ENCODE measurements at places on chromosomes 3 and 15.
A peak's percentile ranks its signal among the peaks of the same experiment; 100 is the strongest.

DNA sequence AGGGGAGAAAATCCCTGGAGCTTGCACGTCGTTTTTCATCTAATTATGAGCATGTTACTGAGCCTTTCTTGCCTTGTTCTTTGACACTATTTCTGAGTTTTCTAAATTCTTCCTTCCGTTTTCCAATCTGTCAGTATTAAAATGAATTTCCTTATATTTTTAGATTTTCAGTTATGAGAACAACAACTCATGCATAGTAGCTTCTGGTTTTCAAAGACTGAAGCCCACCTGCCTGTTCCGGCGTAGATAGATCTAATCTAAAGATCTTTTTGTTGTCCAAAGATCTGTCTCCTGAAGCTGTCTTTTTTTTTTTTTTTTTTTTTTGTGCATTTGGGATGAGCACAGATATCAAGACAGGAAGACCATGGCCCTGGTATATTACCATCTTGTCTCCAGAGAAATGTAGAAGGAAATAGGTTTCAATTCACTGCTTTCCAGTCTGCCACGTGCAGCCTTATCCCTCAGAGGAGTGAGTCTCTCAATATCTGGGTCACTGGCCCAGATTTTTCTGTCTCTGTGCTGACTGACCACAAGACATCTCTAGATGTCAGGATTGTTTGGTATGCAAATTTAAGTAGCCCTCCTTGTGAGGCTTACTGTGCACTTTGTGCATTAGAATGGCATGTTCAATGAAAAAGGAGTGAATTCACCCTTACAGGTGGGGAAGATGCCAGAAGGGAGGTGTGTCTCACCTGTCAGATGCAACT, 222.3 kb upstream of the TMC3 start:
- no peak for DNase-seq

GRCh38 chr3:6099458-6100075, 761.3 kb upstream of the GRM7 start:
- DNase-seq: no peak

- DNase-seq: peak; percentile 87
Measured at GRCh38 chr3:15310491-15311370, 21.7 kb downstream of the SH3BP5 start.

GRCh38 chr15:98375513-98376340, 272.6 kb upstream of the IGF1R start:
- no peak for DNase-seq

DNA sequence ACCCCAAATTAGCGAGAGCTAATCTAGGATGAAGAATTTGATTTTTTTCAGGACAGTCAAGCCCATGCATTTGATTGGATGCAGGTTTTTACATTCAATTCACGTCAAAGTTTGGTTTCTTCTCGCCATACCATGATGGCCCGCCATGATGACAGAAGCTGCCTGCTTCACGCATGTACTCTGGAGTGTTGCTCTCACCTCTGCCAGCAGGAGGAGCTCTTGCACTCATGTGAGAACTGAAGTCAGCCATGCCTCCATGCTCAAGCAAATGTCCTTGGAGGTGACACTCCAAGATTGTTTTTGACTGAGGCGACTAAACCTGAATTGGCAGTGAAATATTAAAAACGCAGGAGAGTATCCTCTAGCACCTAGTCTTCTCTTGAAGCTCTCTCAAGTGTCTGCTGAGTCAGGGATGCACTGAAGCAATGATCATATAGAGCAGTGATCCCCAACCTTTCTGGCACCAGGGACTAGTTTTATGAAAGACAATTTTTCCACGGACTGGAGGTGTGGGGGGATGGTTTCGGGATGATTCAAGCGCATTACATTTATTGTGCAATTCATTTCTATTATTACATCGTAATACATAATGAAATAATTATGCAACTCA, 120.9 kb downstream of the SAMMSON start:
- peak; percentile 72 for DNase-seq

DNA sequence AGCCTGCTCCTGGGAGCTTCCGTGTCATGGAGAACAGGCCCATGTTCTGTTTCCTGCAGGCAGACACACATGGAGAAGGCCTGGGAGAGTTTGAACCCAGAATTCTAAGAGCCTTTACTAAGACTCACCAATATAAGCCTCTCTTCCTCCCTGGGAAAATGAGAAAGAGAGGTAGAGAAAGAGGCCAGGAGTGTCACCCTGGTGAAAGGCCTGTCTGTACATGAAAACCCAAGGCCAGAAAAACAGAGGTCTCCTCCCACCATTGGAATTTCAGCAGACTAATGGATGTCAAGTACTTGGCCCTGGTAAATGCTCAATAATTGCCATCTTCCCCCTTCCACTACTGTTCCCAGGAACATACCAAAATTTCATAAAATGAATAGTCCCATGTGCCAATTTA, 117.6 kb downstream of the TOP2B start:
- DNase-seq: no peak

DNA sequence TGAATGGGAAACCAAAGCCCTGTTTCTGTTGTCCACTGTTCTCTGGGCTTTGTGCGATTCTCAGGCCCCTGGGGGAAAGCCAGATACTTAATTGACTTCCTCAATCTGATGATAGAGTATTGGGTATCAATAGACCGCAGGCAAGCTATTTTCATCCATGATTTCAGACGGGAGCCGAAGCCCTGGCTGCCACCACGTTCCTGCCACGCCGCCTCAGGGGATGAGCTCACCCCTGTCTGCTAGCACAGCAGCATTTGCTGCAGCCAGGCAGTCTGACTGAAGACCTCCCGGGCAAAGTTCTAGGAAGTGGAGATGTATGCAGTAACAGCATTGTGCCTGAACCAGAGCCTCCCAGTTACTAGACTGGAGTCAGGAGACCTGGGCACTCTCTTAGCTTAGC, 69.8 kb downstream of the ISG20 start:
- no peak for DNase-seq

- DNase-seq: no peak
Measured at GRCh38 chr3:162211470-162211869, 714.9 kb downstream of the OTOL1 start.

DNA sequence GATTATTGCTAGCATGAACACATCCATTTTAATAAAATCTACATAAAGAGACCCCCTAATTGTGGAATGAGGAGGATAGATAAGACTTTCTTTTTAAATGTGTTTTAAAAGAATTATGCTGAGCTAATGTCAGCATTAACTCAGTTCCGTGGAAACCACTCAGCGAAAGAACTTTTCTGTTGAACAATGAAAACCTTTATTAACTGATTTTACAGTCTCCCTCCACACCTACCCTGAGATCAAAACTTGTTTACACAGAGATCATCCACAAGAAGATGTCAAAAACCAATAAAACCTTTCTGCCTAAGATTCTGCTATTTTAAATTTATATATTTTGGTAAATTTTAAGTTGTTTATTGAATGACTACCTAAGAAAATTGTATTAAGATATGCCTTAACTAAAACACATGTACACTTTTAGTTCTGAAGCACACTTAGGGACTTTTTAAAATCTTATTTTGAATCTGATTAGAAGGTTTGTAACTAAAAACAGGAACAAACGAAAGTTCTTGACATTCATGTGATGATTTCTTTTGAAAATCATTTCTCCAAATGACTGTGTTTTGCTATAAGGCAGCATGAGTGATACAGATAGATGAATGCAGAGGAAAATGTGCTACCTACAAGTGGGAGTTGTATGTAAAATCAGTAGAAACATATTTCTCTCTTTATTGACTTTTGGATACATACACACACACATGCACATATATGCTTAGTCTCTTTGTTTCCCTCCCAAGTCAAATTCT, 369.0 kb downstream of the UNC13C start:
- DNase-seq: no peak

Data from activated CD4-positive, alpha-beta memory T cell treated with anti-CD3 and anti-CD28 coated beads for 36 hours (primary cell).